ENCODE measurements at places on chromosomes 3 and 15.

GRCh38 chr3:126837773-126838172 lies 133.7 kb downstream of the CHCHD6 start:
- DNase-seq, result no peak

DNA sequence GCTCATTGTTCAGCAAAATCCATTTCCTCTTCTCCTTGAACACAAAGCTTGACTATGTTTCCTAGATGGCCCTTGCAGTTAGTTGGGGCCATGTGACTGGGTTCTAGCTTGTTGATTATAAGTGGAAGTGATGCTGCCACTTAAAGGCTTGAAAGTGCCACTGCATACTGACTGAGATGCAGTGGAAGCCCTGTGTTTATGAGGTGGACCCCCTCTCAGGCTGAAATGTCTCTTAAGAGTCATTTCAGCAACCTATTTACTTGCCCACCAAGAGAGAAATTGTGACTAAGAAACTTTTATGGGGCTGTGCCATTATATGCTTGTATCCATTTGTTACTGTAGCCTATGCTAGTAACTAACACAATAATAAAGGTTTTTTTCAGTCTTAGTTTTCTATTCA lies 8.4 kb upstream of the ANP32A start:
- DNase-seq, result no peak

GRCh38 chr3:61956236-61956635 lies 394.9 kb downstream of the PTPRG start:
- peak; percentile 82 for DNase-seq

DNA sequence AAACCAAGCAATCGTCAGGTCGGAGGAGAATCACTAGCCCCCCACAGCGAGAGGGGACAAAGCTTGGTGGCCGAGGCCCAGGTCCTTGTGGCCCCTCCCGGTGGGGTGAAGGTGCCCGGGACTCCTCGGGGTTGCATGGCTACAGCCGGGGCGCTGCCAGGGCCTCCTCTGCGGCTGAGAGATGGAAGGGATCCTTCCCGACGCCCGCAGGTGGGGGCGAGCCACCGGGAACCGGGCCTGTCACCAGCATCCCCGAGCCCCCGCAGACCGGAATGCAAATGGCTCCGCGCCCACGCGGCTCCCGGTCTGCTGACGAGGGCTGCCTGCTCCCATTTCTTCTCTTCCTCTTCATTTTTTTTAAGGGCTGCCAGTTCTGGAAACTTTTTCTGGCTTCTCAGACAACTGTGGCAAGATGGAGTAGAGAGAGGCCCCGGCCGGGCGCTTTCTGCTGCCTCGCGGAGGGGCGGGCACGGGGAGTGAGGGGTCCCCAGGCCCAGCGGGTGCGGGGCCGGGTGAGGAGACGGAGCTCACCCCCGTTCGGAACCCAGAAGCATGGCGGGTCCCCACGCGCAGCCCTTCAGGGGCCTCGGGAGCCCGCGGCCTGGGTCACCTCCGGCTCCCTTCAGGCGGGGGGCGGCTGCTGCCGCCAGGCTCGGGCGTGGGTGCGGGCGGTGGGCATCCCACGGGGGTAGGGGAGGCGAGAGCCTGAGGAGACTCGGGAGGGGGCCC lies 27.5 kb downstream of the MELTF start:
- no peak for DNase-seq

DNA sequence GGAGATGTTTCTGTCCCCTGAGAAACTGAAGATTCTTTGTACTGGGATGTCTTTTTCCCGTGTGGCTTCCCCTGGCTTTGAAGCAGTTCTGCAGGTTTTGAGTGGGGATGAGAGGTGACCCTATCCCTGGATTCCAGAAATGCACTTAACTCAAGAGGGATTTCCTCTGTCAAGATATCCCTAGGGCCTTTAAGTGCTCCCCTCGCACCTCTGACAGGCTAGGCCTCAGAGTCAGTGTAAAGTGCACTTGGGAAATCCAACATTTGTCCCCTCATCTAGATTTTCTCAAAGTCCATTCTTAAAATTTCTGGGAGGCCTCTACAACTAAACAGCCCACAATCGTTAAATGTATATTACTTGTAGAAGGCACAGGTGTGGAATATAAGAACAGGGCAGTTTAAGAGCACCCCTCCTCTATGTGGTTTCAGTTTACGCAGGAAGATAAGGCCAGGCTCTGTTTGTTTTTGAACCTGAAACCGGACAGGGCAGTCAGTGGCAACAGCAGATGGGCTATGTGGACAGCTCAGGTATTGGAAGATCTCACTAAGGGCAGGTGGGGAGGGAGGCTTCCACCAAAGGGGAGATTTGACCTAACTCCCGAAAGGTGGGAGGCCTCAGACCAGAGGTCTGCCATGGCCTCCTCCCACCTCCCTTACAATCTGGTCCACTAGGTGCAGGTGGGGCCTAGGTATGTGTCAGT lies 4.8 kb downstream of the C3orf52 start:
- DNase-seq, result no peak

- DNase-seq, result peak; percentile 65
Observed at GRCh38 chr3:59480486-59480995, 430.7 kb upstream of the CFAP20DC start.

DNA sequence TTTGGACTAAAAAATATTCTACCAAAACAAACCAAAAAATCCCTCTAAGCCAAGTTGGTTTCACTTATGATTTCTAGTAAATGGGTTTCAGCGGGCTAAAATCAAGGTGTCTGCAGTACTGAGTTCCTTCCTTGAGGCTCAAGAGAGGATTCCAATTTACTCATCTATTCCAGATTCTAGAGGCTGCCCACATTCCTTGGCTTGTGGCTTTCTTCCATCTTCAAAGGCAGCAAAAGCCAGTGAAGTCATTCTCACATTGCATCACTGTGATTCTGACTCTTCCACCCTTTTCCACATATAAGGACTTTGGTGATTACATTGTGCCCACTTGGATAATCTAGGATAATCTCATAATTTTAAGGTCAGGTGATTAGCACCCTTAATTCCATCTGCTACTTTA lies 48.1 kb downstream of the DPPA2 start:
- DNase-seq, result no peak

GRCh38 chr3:42961633-42962032 lies 17.5 kb upstream of the GASK1A start:
- peak; percentile 40 for DNase-seq

GRCh38 chr15:65077981-65078352 lies 1.4 kb downstream of the KBTBD13 start:
- DNase-seq, result no peak

DNA sequence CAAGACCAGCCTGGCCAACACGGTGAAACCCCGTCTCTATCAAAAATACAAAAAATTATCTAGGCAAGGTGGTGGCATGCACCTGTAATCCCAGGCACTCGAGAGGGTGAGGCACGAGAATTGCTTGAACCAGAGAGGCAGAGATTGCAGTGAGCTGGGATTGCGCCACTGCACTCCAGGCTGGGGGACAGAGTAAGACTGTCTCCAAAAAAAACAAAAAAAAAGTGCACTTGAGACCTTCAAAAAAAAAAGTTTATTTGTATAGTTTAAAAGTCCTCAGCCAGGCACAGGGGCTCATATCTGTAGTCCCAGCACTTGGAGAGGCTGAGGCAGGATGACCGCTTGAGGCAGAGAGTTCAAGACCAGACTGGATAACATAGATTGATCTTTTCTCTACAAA lies 2.1 kb downstream of the PBRM1 start:
- DNase-seq, result no peak

DNA sequence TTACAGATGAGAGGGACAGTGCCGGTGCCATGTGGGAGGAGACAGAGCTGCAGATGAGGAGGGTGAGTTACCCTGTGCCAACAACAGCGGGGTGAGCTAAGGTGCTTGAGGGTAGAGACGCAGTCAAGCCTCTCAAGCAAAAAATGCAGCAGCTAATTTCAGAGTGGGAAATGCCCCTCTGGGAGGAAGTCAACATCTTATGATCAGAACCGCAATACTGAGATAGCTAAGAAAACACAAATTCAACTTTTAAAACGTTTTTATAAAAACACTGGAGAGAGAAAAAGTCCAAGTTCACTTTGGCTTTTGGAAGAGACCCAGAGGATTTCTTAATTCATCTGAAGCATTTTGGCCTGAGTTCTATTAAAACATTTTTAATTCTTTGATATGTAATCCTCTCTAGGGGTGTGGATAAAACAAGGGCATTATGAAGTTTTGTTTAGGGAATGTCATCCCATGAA lies 319.2 kb downstream of the SLC9A9 start:
- DNase-seq, result peak; percentile 70

DNA sequence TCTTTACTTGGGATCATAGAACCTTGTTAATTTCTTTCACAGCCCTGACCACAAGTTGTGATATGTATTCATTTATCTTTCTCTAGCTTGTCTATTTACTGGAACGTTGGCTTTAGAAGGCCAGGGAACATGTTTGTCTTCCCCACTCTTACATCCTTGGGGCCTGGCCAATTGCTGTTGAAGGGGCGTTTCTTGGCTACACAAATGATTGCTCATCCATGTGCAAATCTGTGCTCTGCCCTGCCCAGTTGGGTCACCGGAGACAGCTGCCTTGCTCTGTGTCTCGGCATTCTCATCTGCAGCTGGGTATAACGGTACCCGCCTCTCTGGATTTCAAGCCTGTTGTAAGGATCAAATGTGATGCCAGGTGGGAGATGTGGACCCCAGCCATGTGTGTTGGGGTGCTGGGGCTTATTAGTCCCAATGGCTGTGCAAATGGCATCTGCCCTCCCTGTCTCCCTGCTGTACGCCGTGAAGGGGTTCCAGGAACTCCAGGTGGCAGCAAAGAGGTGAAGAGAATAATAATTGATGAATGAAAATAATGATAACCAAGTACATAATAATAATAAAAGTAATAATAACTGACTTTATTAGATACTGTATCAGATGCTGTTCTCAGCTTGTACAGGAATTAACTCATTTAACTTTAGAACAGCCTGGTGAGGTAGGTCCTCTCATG lies 24.0 kb upstream of the TLE3 start:
- peak; percentile 81 for DNase-seq

DNA sequence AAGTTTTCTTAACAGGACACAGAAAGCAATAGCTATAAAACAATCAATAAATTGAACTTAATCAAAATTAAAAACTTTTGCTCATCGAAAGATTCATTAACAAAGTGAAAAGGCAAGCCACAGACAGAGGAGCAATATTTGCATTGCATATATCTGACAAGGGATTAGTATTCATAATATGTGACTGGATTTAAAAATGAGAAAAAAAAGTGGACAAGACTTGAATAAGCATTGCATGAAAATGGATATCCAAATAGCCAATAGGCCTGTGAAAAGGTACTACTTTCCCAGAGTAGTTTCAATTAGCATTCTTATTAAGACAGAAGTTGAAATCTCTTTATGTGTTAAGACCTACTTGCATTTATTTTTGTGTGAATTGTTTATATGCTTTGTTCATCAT lies 84.7 kb downstream of the CORO2B start:
- no peak for DNase-seq

DNA sequence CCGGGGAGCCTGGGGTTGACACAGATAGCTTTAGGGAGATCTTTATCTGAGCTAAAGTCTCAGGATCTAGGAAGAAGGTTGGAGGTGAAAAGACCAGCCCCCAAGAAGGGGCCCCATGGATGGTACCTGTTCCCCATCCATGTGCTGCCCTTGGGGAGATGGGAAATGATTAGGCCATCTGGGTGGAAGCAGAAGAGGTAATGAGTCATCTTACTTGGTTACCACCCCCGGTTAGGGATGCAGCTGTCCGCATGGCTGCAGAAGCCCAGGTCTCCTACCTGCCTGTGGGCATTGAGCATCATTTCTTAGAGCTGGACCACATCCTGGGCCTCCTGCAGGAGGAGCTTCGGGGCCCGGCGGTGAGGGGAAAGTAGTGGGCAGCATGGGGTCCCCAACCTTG lies 3.1 kb upstream of the CPLX3 start:
- no peak for DNase-seq

GRCh38 chr15:58274885-58275284 lies 136.7 kb downstream of the AQP9 start:
- DNase-seq, result no peak

- DNase-seq, result no peak
Observed at GRCh38 chr15:81126892-81127291, 7.2 kb upstream of the CFAP161 start.

DNA sequence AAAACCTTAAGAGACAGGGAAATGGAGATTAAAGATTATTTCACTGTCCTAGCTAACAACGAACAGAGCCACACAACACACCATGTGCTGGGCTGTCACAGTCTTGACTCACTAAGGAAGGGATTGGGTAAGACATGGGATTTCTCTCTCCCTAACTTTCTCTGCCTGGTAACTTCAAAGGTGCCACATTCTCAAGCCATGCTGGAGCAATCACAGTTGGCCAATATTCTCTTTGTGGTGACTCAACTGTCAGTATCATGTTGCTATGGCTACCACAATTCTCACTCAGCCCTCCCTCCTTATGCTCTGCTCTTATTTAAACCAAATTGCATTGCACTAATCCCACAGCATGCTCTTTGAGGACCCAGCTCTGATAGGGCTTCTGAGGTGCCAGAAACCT lies 74.0 kb downstream of the OXNAD1 start:
- DNase-seq, result peak; percentile 94

GRCh38 chr3:52517796-52518722 lies 15.6 kb downstream of the NT5DC2 start:
- no peak for DNase-seq

- DNase-seq, result no peak
Observed at GRCh38 chr3:132418916-132419315, 1.6 kb downstream of the DNAJC13 start.

Data from stromal cell of bone marrow (primary cell).